Stomach (tissue), 19 donors: ENCODE measurements at places on chromosomes 4 and X. TPM values are rescaled to one million over a fixed set of nuclear protein-coding genes. Genes with fewer than 3 reads are reported as not detected.

Gene TMSB15A
- not detected for total RNA-seq

Gene STPG2
- 0.37 TPM for total RNA-seq

- no peaks in the 10 kb centered on the region for H3K36me3 ChIP-seq
- no peaks in the 10 kb centered on the region for H3K4me1 ChIP-seq
- H3K4me3 ChIP-seq = no peak overlapping the region
Measured at GRCh38 chr4:177667687-177668086, 225.4 kb upstream of the AGA start.

DNA sequence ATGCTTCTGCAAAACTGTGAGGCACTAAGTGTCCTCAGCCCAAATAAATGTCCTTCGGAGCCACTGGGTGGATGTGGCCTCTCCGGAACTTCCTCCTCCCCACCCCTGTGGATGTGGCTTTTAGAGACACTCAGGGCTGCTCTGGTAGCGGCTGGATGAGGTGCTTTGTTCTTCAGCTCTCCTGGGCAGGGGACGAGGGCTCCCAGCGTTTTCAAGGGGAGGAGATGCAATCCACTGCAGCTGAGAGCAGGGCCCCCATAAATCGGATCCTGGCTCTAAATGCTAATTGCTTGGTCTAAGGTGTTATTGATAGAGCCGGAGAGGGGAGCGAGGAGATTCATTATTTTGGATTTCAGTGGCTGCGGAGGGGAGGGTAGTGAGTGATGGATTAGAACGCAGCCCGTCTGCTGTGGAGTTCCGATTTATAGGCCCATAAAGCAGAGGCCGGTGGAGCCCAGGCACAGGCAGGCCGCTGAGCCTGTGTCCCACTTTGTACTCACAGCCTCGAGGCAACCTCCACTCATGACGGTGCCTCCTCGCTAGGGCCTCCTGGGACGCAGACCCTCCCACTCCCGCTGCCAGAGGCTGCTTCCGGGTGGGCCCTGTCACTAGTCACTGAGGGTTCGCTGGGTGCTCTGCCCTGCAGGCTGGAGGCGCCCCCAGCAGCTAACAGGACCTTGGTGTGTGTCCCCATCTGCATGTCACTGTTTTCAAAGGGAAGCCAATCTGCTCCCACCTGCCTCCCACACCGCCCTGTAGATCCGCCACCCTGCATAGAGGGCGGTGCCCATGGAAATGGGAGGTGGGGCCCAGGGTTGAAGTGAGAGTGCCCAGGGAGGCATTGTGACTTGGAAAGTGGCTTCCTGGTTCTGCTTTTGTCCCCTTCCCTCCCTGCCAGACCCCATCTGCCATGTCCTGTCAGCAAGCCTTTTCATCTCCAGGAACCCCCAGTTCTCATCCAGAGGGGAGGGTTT, 135.4 kb upstream of the PSAPL1 start:
- no peak overlapping the region for H3K27ac ChIP-seq
- no peak overlapping the region for H3K4me3 ChIP-seq

- H3K36me3 ChIP-seq = no peaks in the 10 kb centered on the region
- H3K27ac ChIP-seq = no peak overlapping the region
- no peaks in the 10 kb centered on the region for H3K27me3 ChIP-seq
- no peaks in the 10 kb centered on the region for H3K4me1 ChIP-seq
- peak; percentile 14 for DNase-seq
- H3K4me3 ChIP-seq = no peak overlapping the region
Measured at GRCh38 chr4:97496298-97496873, 646.9 kb downstream of the STPG2 start.

DNA sequence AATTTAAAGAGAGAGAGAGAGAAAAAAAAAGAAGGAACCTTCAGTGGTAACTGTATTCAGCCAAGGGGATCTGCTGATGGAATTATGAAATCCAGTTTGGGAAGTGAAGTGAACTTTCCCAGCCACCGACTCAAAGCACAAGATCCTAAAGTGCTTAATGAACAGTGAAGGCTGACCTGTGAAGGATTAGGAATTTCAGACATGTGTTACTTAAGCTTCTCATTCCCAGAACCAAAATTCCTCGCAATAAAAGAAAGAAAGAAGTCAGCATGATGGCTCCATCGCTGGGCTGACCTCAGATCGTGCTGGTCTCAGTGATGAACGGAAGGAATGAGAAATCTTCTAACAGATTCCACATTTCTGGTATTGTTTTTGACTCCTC, 135.2 kb downstream of the ARSF start:
- no peak overlapping the region for H3K27ac ChIP-seq
- H3K36me3 ChIP-seq = no peaks in the 10 kb centered on the region
- no peaks in the 10 kb centered on the region for H3K4me1 ChIP-seq
- H3K4me3 ChIP-seq = no peak overlapping the region
- no peaks in the 10 kb centered on the region for H3K27me3 ChIP-seq

GRCh38 chr4:98433691-98434090, 172.5 kb downstream of the RAP1GDS1 start:
- H3K27ac ChIP-seq = no peak overlapping the region
- H3K4me1 ChIP-seq = peaks cover 8% of the 10 kb centered on the region
- peaks cover 37% of the 10 kb centered on the region for H3K36me3 ChIP-seq
- H3K4me3 ChIP-seq = no peak overlapping the region

GRCh38 chr4:68750555-68750954, 65.2 kb upstream of the UGT2B10 start:
- H3K4me1 ChIP-seq = no peaks in the 10 kb centered on the region
- H3K27ac ChIP-seq = no peak overlapping the region
- DNase-seq = no peak

GRCh38 chrX:135740681-135741149, 27.3 kb downstream of the CT45A1 start:
- peak; percentile 12 for DNase-seq
- no peak overlapping the region for H3K27ac ChIP-seq
- no peaks in the 10 kb centered on the region for H3K36me3 ChIP-seq
- H3K27me3 ChIP-seq = no peaks in the 10 kb centered on the region
- no peaks in the 10 kb centered on the region for H3K4me1 ChIP-seq

- H3K27me3 ChIP-seq = no peaks in the 10 kb centered on the region
- no peak for DNase-seq
- no peaks in the 10 kb centered on the region for H3K36me3 ChIP-seq
- H3K4me1 ChIP-seq = no peaks in the 10 kb centered on the region
- no peak overlapping the region for H3K27ac ChIP-seq
Measured at GRCh38 chrX:128057421-128057820, 5.2 kb upstream of the ACTRT1 start.

DNA sequence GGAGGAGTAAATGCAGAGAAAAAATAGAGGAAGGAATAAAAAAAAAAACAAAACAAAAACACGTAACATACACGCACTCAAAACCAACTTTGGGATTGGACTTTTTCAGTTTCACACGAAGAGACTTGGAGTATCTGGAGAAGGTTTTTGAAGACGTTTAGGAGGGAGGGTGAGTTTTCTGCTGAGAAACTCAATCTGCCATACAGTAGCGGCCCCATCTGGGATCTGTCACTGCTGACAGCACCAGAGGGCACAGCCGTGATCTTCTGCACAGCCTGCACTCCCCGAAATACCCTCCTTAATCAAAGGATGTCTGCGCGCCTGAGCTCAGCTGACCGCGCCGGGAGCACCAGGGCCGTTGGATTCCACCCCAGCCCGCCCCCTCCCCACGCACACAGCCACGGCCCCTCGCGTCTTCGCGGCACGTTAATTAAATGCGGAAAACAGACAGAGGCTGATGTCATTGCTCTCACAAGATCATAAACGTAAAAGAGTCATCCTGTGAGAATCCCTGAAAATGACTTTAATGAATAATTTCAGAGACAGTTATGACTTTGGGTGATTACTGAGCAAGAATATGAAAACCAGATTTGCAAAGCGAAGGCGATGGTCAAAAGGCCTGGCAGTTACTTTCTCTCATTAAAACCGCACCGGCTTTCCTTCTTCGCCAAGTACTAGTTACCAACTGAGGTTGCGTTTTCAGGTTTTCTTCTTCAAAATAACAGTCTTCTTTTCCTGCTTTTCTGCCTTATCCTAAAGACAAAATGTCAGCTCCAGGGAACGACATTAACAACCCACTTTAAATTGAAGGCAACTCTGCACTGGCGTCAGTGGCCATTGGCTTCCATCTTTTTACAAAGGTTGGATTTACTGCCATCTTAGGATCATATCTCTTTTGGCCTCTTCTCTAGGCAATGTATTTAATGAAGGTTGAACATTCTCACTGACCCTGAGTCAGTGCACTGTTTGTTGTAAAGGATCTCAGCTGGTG, 10.6 kb downstream of the HAND2 start:
- H3K27me3 ChIP-seq = peaks cover 100% of the 10 kb centered on the region
- peak overlapping the region; percentile 31 for H3K4me3 ChIP-seq
- peaks cover 80% of the 10 kb centered on the region for H3K4me1 ChIP-seq
- peak; percentile 89 for DNase-seq

- no peaks in the 10 kb centered on the region for H3K27me3 ChIP-seq
- no peaks in the 10 kb centered on the region for H3K4me1 ChIP-seq
- H3K36me3 ChIP-seq = no peaks in the 10 kb centered on the region
- H3K4me3 ChIP-seq = no peak overlapping the region
Measured at GRCh38 chrX:11580789-11581188, 84.9 kb downstream of the ARHGAP6 start.
